ENCODE measurements at places on chromosomes 13 and 19. TPM values are rescaled to one million over a fixed set of nuclear protein-coding genes. Genes with fewer than 3 reads are reported as not detected.

TMEM86B gene
- total RNA-seq = 1.2 TPM

DACT3 gene
- total RNA-seq = 1.4 TPM

ZNF599 gene
- total RNA-seq = 10.5 TPM

ZNF541 gene
- 0.27 TPM for total RNA-seq

SERTM1 gene
- not detected for total RNA-seq

ZNF28 gene
- 26.6 TPM for total RNA-seq

NPAS1 gene
- 0.37 TPM for total RNA-seq

NEK5 gene
- total RNA-seq = not detected

KRI1 gene
- total RNA-seq = 10.2 TPM

KLK14 gene
- not detected for total RNA-seq

ATP8A2 gene
- total RNA-seq = 0.47 TPM

CEACAM3 gene
- not detected for total RNA-seq

CYP2A6 gene
- total RNA-seq = not detected

TTC9B gene
- not detected for total RNA-seq

CAB39L gene
- 0.94 TPM for total RNA-seq

NCCRP1 gene
- total RNA-seq = not detected

LGI4 gene
- total RNA-seq = not detected

CYP4F8 gene
- total RNA-seq = not detected

DNA sequence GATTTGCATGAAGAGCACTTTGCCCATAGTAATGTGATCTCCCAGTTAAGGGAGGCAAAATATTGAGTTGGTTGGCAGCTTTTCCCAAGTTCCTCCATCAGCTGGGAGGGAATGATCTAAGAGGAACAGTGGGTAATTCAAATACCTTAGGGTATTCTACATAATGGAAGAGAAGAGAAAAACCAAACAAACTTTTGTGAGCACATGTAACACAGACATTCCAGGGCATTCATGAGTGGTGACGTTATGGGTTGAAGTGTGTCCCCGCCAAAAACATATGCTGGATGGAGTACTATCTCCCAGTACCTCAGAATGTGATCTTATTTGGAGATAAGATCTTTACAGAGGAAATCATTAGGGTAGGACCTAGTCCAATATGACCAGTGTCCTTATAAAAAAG is 220.1 kb downstream of the FOXO1 start:
- DNase-seq = peak; percentile 85

GRCh38 chr19:32711747-32712146 is 7.8 kb upstream of the TDRD12 start:
- no peak for DNase-seq

GRCh38 chr13:67632590-67632989 is 402.5 kb upstream of the PCDH9 start:
- DNase-seq = no peak

GRCh38 chr19:29139227-29139626 is 73.7 kb downstream of the UQCRFS1 start:
- DNase-seq = no peak

DNA sequence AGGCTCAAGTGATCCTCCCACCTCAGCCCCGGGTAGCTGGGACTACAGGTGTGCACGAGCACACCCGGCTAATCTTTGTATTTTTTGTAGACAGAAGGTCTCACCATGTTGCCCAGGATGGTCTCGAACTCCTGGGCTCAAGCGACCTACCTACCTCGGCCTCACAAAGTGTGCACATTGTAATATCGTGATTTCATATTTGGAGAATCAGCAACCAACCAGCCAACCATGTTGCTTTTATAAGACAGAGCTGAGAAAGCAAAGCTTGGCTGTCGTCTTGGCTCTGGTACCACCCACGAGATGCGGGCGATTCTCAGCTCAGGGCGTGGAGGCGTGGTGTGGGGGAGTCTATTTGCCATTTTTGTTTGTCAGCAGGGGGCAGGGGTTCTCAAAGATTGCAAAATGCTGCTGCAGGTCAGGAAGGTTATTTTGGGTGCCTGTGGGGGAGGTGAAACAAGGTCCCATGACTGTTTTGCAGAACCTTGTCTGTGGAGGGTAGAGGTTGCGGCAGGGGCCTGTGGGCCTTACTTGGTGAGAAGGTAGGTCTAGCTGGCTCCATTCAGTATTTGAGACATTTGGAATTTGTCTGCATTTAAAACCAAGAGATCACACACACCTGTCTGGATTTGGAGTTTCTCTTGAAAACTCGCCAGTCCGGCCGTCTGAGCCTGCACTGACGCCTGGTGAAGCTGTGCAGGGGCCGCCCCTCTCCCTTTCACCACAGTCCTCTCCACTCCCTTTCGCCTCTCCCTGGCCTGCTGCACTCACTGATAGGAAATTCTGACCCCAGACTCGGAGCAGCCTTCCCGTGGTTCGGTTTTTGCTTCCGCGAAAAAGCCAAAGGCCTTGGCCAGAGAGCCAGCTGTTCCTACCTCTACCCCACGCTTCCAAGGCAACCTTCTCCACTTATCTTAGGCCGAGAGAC is 15.4 kb downstream of the TNFAIP8L1 start:
- no peak for DNase-seq

GRCh38 chr19:9008667-9009066 is 1.5 kb downstream of the MUC16 start:
- no peak for DNase-seq

GRCh38 chr19:4866595-4867424 is 657 bp downstream of the PLIN3 start:
- peak; percentile 59 for DNase-seq

DNA sequence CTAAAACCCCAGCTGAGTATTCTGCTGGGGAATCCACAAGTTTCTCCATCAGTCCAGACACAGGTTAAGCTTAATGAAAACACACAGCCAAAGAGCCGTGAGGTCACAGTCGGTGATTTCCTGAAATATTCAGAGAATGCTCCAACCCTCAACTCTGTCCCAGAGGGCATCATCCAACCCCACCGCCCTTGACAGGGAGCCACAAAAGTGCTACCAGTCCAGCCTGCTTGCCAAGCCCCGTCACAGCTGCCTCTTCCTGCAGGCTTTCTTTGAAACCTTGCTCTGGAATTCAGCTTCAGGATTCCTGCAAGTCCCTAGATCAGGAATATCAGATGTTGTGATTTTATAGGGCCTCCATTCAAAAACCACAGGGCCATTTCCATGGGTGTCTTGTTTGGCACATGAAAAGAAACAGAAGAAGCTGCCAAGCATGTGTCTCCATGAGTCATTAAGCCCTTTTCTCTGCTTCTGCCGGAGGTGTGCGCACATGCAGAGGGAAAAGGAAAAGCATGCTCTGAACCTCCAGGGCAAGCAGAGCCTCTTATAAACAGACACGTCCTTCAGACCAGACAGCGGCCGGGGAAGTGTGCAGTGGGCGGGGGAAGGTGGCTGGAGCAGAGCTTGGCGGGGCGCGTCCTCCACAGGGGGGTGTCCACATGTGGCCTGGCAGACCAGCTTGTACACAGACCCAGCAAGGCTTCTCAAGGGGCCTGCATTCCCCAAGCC is 164.7 kb downstream of the KATNAL1 start:
- peak; percentile 97 for DNase-seq

- no peak for DNase-seq
Observed at GRCh38 chr19:31553846-31554215, 204.6 kb upstream of the TSHZ3 start.

DNA sequence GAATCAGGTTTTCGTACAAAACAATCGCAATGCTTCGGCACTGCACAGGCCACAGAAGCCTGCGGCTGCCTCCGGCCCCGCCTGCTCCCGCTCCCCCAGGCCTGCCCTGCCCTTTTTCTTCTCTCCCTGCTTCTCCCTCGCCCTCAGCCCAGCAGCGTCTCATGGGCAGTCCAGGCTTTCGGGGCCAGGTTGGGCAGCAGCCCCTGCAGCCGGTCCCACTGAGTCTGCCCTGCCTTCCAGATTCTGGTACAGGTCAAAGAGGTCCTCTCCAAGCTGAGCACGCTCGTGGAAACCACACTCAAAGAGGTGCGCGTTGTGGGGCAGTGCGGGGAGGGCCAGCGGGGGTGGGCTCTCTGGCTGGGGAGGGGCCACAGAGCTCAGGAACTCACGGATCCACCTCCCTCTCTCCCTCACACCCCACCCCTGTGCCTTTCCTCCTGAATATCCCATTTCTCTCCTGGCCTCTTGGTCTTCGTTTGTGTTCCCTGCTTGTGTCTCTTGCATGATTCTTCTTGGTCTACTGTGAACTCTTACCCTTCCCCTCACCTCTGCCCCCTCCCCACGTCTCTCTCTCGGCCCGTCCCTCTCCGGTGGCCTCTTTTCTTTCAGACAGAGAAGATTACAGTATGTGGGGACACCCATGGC is 30.1 kb downstream of the CCDC8 start:
- DNase-seq = no peak

DNA sequence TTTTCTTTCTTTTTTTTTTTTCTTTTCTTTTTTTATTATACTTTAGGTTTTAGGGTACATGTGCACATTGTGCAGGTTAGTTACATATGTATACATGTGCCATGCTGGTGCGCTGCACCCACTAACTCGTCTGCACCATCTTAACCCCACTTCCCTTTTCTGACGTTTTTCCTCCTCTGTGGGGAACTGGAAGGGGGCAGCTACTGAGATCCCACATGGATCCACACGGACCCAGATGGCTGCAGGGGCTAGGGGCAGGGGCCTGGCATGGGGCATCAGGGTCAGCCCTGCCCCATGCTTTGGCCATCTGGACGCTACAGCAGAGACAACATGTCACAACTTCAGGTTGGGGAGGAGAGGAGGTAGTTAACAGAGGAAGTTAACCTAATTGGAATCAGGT is 54.3 kb downstream of the RUBCNL start:
- DNase-seq = no peak

GRCh38 chr19:2856457-2857050 is 10.6 kb upstream of the ZNF556 start:
- no peak for DNase-seq

- no peak for DNase-seq
Observed at GRCh38 chr13:25166306-25166705, 5.8 kb downstream of the AMER2 start.

DNA sequence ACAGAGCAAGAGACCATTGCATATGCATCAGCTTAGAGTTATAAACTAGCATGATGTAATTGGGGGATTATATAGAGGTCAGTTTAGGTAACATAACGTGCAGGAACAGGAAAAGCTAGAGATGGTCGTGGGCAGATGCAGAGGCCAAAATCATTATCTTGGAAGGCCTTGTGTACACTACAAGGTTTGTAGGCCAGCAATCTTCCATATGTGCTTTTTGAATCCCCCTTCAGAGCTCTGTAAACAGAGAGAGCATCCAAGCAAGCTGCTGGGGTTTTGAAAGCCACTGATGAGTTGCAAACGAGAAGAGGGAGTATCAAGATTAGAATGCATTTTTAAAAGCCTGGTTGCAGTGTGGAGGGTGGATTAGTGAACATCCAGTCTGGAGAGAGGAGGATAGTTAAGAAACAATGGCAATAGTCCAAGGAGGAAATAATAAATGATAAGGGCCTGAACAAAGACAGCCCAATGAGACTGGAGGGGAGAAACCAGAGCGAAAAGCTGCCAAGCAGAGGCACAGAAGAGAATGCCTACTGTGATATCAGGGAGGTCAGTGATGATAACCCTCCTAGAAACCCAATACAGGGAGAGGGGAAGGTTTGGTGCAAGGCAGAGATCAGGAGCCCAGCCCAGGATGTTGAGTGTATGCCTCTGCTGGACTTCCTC is 109.6 kb downstream of the ZAR1L start:
- DNase-seq = no peak

GRCh38 chr19:46384396-46384795 is 29.0 kb downstream of the CCDC8 start:
- DNase-seq = no peak

- DNase-seq = no peak
Observed at GRCh38 chr13:104597546-104598180, 1531.4 kb upstream of the SLC10A2 start.

DNA sequence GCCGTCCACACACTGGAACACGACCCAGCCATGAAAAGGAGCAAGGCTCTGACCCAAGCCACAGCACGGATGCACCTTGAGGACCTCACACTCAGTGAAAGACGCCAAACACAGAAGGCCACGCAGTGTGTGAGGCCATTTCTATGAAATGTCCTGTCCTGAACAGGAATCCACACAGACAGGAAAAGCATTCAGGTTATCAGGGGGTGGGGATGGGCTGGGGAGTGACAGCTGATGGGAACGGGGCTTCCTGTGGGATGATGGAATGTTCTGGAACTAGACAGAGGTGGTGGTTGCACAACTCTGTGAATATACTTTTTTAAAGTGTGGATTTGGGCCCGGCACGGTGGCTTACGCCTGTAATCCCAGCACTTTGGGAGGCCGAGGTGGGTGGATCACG is 30.6 kb downstream of the GPX4 start:
- no peak for DNase-seq

DNA sequence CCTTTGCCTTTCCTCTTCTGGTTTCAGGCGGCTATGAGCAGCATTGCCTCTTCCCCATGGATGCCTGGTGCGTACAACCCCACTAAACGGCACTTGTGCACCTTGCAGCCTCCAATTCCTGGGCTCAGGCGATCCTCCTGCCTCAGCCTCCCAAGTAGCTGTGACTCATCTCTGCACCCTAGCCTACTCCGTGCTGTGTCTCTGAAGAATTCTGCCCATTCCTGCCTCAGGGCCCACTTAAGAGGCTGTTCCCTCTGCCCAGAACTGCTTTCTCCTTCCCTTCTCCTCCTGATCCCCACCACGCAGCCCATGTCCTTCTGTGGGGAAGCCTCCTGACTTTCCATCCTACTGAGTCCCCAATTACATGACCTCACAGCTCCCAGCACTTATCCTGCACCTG is 142.2 kb upstream of the ZNF507 start:
- no peak for DNase-seq

DNA sequence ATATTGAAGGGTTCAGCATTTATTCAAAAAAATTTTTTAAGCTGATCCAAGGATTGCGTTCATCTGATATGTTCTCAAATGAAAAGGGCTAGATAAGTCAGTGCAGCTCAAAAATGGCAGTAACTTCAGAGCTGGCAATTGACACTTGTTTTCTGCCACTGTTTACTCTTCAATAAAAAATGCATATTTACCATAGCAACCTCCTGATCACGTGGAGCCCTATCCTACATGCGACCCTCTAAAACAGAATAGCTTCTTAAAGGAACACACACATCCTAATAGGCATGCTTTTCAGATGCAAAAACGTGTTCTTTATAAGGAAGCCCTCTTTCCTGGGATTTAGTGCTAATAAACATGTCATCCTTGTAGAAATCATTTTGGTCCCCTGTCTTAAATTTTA is 150.2 kb downstream of the ZNF536 start:
- no peak for DNase-seq

GRCh38 chr19:48945415-48945814 is 9.3 kb upstream of the BAX start:
- DNase-seq = no peak

DNA sequence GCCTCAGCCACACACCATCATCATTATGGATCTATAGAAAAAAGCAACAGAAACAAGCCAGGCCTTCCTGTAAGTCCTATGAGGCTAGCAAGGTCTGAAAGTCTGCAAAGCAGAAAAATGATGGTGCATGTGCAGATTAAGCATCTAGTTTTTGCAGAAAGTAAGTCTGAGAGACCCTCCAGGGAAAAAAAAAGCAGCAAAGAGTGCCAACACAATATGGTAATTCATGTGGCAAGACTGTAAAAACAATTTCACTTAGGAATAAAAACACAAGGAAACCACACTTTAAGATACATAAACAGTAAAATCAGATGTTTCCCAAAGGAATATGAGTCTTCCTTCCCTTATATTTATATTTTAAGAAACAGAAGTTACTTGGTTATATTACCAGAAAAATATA is 112.3 kb upstream of the FBXL3 start:
- DNase-seq = no peak

- DNase-seq = no peak
Observed at GRCh38 chr19:8673276-8673891, 25.2 kb downstream of the ACTL9 start.

GRCh38 chr13:102606537-102607309 is 9.9 kb downstream of the TPP2 start:
- DNase-seq = no peak

GRCh38 chr13:113927661-113928581 is 46.0 kb downstream of the C13orf46 start:
- DNase-seq = no peak

All from M059J (cell line).